ENCODE measurements at places on chromosomes 3 and 15.
A peak's percentile ranks its signal among the peaks of the same experiment; 100 is the strongest.

- DNase-seq = no peak
Observed at GRCh38 chr3:101536266-101536665, 23.3 kb upstream of the SENP7 start.

GRCh38 chr3:156471431-156471830, 83.5 kb downstream of the SSR3 start:
- DNase-seq = no peak

DNA sequence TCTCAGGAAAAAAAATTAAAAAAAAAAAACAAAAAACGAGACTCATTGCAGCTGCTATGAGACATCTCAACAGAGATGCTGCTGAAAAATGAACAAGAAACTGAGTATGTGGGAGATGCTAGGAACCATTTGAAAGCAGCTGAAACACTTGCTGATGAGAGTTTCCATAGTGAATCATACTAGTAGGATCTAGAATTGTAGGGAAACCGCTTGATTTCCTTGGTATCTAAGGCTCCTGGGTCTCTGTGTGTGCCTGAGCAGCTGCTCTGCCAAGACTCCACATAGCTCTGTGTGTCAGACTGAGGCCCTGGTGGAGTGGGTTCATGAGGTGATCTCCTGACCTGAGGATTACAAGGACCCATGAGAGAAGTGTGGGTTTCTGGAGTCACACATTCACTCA, 313.4 kb upstream of the NECTIN3 start:
- no peak for DNase-seq

DNA sequence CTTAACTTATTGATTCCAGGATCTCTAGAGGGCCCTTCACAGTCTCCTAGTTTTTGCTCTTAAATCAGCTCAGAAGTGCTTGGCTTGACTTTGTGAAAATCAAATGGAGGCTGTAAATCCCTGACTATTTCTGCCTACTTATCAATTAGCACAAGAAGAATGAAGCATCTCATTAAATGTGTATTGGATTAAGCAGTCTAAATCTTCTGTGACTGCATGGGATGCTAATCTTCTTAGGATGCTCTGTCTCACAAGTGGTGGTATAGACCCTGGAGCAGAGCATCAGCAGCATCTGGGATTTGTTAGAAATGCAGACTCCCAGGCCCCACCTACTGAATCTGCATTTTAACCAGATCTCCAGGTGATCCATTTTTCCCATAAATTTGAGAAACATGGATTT, 488.7 kb downstream of the AGBL1 start:
- DNase-seq = no peak

DNA sequence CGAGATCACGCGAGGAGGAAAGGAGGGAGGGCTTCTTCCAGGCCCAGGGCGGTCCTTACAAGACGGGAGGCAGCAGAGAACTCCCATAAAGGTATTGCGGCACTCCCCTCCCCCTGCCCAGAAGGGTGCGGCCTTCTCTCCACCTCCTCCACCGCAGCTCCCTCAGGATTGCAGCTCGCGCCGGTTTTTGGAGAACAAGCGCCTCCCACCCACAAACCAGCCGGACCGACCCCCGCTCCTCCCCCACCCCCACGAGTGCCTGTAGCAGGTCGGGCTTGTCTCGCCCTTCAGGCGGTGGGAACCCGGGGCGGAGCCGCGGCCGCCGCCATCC, 1.1 kb upstream of the SETD5 start:
- peak; percentile 81 for DNase-seq

DNA sequence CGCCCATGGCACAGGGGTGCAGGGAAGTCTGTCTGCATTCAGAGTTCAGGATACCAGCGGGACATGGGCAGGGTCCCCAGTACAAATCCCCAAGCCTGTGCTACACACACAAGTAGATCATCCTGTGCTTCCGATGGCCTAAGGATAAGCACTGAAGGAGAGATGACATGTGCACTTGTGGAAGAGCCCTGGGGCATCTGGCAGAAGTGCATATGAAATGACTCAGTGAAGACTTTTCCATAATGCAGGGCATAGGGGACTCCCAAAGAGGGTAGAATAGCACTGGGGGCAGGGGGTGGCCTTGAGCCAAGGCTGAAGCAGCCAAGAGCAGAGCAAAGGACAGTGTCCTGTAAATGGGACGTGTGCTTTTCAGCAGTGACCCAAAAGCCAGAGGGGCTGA, 22.9 kb downstream of the ADAMTS17 start:
- DNase-seq = no peak
